ENCODE measurements at places on chromosomes 4 and X.
A peak's percentile ranks its signal among the peaks of the same experiment; 100 is the strongest.

GRCh38 chr4:7487502-7487901 is 52.8 kb upstream of the PSAPL1 start:
- no peak for DNase-seq

DNA sequence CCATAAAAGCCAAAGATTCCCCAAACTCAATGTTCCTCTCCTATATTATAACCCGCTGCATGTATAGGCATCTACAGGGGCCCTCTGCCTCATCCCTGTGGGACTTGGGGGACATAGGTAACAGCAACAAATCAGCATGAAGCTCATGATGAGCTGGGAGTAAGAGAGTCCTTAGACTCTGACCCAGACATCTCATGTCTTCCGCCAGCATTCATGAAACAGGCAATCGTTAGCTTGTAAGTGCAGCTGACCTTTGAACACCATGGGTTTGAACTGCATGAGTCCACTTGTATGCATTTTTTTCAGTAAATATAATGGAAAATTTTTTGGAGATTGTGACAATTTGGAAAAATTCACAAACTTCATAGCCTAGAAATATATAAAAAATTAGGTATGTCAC is 10.4 kb upstream of the SCOC start:
- no peak for DNase-seq

- DNase-seq, result no peak
Observed at GRCh38 chr4:90546114-90546513, 418.9 kb downstream of the CCSER1 start.

DNA sequence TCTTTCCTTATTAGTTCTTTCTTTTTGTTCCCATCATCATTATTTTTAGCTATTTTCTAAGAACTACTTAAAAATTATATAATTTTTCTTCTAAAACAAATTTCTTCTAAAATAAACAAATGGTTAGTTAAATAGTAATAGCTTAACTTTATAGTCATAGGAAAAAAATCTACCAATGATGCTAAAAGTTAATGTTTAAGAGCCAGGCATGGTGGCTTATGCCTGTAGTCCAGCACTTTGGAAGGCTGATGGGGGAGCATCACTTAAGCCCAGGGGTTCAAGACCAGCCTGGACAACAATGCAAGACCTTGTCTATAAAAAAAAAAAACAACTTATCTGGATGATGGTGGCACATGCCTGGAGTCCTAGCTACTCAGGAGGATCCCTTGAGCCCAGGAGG is 127.1 kb upstream of the ANXA3 start:
- no peak for DNase-seq

DNA sequence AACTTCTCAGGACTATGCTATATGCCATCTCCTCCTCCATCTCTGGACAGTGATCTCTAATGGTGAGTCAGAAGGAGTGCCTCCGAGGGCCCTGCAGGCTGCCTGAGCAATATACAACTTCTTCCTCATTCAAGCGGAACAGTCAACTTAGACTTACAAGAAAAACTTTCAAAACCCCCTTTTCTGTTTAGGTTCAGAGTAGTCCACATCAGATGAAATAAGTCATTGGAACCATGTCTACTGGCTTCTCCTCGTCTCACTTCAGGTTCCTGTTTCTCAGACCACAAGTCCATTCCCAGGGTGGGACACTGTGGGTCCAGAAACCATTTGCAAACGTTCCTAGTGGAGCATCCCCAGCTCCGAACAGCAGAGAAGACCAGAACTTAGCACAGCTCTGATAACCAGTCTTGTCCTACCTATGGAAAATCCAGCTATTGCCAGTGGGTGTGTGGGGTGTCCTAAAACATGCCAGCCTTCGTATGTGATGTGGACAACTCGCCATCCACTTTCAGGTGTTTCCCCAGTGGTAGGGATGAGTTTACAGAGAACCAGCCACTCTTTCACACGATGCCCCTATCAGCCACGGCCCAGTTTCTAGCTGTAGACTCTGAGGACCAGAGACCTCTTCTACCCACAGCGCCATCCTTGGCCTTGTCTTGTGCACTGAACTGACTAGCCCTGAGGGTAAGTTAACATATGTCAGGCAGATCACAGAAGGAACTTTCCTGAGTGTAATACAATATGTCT is 32.7 kb upstream of the NKRF start:
- no peak for DNase-seq

DNA sequence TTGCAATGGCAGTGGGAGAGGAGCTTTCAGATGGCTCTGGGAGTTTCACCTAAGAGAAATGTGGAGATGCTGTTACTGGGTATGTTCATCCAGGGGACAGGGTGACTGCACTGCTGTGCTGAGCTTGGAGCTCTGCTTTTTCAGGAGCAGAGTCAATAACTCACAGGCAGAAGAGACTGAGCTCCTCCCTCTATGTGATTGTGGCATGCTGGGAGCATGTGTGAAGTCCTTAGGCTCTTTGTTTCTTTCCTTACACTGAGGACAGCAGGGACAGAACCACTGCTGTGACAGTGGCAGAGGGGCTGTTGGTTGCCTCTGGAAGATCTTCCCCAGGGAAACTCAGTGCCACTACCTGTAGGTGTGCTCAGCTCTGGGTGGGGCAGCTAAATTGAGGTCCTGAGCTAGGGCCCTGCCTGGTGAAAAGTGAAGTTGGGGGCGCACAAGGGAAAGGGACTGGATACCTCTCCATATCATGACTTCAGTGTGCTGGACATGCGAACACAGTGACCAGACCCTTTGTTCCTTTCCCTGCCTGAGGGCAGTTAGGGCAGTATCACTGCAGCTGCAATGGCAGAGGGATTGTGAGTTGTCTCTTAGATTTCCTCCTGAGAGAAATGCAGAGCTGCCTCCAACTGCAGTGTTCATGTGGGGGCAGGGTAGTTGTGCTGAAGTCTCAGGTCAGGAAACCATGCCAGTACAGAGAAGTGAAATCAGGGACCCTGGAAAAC is 156.7 kb downstream of the TENT5D start:
- DNase-seq, result no peak

DNA sequence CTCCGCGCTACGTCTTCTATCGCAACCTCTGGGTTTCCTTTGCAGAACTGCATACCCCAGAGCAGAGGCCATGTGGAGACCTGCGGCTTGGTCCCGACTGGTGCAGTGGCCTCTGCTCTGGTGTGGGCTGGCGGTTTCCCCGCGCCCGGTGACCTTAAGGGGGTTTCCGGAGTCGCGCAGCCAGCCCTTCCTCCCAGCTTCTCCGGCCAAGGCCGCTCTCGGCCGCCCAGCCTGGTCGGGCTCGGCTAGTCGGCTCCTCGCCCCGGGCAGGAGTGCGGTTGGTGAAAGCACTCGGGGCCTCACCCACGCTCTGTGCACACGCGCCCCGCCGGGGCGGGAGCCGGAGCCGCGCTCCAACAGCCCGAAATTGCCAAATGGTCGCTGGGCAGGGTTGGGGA is 84.9 kb downstream of the BCOR start:
- peak; percentile 38 for DNase-seq

GRCh38 chr4:105068516-105068915 is 78.2 kb upstream of the TET2 start:
- no peak for DNase-seq

DNA sequence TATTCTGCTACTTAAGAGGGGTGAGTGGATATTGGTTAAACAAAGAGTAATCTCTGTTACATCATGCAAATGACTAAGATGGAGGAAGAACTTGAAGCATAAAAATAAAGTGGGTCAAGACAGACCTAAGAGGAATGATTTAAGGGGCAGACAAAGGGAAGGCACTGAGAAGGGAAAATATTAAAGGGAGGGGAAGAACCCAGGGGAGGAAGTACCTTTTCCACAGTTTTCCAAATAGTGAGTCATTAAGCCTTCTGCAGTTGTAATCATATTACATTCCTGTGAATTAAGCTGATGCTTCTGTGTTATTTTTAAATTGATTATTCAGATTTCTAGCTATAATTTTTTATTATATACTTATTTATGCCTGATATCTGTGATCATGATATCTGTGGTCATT is 253.3 kb downstream of the CENPC start:
- DNase-seq, result no peak

GRCh38 chr4:22587253-22587652 is 71.4 kb upstream of the ADGRA3 start:
- DNase-seq, result no peak

- DNase-seq, result no peak
Observed at GRCh38 chr4:36054694-36055422, 189.5 kb downstream of the ARAP2 start.

DNA sequence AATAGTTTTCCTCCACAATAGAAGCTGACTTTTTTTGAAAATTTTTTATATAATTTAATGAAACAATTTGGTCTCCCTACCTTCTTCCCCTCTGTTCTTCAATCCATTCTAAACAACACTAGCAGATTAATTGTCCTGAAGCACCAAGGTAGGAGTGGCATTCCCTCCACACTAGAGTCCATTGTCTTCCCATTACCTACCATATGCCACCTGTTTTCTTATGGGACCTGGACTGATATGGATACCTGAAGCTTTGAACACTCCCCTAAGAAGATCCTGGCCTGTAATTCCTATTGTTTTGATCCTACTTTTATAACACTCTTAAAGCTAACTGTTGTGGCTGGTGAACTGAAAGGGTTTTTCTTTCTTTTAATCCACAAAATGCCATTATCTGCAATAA is 92.0 kb downstream of the APBB2 start:
- no peak for DNase-seq

DNA sequence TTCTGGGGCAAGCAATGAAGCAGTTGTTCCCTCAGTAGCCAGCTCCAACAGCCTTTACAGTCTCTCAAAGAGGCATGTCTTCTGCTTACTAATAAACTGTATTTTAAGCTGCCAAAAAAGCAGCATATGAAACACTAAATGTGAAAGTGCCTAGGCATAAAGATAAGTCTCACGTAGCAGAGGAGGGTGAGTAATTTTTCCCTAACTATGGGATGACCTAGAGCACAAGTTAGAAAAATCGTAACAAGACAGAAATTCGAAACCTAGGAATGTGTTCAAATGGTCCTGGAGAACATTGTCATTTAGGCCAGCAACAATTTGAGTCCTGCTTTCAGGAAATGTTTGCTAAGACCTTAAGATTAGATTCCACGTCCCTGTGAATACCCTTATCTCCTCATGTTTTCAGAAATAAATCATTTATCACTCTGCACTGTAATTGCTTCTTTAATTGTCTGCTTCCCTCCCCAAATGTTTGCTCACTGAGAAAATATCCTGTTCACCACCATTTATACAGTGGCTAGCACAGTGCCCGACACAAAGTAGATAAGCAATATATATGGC is 222.2 kb downstream of the KCNIP4 start:
- no peak for DNase-seq
